T1000 (cell line): ENCODE measurements at places on chromosomes 6 and 20.
A peak's percentile ranks its signal among the peaks of the same experiment; 100 is the strongest.

GRCh38 chr6:69202768-69203167 lies 567.7 kb downstream of the ADGRB3 start:
- DNase-seq, result no peak

DNA sequence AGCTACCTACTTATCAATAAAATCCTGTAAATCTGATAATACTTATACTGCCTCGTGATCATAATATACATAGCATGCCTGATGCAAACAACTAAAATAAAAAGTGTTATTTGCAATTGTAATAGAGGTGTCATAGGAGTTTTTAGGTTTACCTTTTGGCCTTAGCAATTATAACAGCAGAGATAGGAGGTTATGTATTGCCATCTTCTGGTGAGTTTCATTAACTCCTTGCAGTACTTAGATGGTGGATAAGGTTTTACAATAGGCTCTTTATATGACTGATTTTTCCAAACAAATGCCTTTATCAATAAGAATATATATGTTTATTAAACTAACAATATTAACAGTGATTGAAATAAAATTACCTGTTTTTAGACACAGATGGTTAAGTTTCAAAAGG lies 27.8 kb upstream of the MYCT1 start:
- DNase-seq, result no peak

DNA sequence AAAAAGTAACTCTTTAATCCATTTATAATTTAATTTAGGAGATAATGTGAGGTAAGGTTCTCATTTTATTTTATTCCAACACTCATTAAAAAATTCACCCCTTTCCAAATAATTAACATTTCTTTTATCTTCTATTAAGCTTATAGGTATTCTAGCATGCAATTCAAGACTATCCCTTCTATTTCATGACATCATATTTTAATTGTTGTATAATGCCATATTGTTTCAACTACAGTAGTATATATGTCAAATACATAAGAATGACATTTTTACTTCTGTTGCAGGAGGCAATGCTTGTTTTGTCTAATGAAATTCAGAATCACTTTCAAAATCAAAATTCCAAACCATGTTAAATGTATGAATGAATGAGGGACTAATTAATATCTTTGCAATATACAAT lies 76.2 kb downstream of the MAFB start:
- DNase-seq, result no peak

- DNase-seq, result no peak
These were observed 60.4 kb upstream of the QKI start for GRCh38 chr6:163354085-163354484.

GRCh38 chr20:33732166-33732970 lies 572 bp downstream of the ZNF341 start:
- DNase-seq, result peak; percentile 92

DNA sequence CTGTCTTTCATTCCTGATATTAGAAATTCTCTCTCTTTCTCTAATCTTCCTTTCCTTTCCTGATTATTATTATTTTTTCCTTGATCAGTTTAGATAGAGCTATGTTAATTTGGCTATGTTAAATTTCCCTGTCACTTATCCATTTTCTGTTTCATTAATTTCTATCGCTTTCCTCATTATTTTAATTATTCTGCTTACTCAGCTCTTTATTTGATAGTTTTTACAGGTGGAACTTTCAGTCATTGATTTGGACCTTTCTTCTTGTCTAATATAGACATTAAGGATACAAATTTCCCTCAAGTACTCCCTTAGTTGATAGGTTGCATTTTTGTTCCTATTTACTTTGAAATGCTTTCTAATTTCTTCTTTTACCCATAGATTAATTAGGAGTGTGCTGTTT lies 442.3 kb downstream of the CDH26 start:
- no peak for DNase-seq

- DNase-seq, result no peak
These were observed 73.1 kb upstream of the SUPT3H start for GRCh38 chr6:45450831-45451230.

DNA sequence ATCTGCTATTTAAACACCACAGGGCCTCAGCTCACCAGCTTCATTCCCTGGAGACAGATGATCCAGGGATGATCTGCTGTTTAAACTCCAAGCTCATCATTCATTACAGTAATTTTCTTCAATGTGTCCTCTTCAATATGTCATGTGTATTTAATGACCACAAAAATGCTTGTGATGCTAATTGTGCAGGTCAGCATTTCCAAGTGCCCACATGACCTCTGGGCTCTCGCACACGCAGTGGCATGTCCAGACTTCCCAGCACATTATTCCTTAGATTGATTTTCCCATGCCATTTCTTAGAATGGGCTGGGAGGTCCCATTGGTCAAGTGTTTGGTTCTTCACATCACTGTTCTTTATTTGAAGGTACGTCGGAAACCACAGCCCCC lies 434.4 kb downstream of the HAO1 start:
- no peak for DNase-seq

DNA sequence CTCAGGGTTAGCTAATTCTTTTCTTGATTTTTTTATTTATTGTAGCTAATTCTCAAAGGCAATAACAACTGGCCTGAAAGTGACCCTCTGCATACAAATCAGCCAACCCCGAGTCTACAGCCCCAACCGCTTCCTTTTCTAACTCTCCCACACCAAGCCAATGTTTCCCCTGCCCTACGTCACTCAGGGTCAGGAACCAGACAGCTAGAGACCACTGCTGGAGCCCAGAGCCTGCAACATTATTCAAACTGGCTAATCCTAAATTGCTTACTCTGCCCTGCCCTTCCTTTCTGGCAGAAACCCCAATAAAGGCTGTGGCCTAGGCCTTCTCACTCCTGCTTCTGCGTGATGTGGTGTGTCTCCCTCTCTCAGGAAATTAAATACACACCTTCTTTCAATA lies 320.7 kb downstream of the CBLN4 start:
- DNase-seq, result no peak

- no peak for DNase-seq
These were observed 21.3 kb downstream of the STK35 start for GRCh38 chr20:2122936-2123335.

GRCh38 chr20:18541741-18542140 lies 25.5 kb upstream of the SMIM26 start:
- no peak for DNase-seq

DNA sequence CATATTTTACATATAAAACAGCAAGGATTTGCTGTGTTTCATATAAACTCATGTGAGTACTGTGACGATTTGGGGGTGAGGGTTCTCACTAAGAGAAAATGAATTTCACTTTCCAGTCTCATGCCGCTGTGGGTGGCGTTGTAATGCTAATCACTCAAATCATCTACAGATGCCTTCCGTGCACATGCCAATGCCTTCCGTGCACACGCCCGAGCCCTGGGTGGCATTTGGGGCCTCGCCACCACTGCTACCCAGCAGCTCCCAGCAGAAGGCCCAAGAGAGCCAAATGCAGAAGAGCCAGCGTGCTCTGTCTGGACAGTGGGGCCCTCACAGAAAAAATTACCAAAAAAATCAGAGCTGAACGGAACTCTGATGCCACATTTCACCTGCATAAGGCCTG lies 53.7 kb downstream of the WDR27 start:
- DNase-seq, result no peak

DNA sequence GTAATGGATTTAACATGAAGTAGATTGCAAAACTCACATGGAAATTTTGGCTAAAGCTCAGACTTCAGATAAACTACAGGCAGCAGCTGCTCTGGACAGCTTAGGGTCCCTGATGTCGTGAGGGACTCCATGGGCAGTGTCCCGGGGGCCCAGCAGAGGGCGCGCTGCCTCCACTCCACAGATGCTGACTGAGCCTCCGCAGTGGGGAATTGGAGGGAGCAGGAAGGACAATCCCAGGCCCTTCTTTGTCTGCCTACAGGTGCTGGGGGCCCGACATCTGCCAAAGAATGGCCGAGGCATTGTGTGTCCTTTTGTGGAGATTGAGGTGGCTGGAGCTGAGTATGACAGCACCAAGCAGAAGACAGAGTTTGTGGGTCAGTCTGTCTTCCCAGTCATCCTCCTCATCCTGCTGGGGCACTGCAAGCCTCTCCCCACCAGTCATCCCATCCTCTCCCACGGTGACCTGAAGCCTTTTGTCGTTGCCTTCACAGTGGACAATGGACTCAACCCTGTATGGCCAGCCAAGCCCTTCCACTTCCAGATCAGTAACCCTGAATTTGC lies 35.9 kb downstream of the PLCG1 start:
- DNase-seq, result peak; percentile 47

DNA sequence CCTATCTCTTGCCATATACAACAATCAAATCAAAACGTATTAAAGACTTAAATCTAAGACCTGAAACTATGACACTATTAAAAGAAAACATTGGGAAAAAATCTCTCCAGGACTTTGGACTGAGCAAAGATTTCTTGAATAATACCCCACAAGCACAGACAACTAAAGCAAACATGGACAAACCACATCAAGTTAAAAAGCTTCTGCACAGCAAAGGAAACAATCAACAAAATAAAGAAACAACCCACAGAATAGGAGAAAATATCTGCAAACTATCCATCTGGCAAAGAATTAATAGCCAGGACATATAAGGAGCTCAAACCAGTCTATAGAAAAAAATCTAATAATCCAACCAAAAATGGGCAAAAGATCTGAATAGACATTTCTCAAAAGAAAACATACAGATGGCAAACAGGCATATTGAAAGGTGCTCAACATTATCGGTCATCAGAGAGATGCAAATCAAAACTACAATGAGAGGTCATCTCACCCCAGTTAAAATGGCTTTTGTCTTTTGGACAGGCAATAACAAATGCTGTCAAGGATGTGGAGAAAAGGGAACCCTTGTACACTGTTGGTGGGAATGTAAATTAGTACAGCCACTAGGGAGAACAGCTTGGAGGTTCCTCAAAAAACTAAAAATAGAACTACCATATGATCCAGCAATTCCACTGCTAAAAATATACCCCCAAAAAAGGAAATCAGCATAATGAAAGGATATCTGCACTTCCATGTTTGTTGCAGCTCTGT lies 76.2 kb downstream of the SNX5 start:
- DNase-seq, result no peak

DNA sequence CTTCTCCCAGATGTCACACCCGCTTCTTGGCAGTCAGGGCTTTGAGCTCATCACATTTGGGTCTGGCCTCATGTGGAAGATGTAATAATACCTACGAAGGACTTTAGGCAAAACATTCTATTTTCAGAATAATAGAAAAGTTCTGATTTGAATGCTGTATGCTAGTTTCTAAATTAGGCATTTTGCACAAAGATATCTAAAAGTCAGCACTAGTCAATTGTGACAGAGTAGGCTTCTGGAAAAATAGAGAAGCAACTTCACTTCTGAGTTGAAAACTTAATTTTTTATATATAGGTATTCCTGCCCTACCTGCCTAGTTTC lies 38.3 kb upstream of the CD2AP start:
- DNase-seq, result no peak

DNA sequence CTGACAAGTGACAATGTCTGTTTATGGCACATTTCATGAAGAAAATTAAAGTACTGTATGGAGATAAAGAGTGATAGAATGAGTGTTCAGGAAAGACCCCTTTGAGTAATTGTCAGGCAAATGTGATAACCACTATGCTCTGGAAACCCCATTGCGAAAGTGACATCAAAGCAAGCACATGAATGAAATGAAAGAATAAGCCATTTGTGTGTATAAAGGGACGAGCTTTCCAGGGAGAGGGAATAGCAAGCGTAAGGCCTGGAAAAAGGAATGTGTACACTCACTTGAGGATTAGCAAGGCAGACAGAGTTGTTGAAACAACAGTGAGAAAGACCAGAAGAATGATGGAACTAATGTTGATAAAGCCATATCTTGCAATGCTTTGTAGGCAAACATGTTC lies 490.0 kb downstream of the GRIK2 start:
- DNase-seq, result no peak

- DNase-seq, result peak; percentile 8
These were observed 222.0 kb upstream of the PDE10A start for GRCh38 chr6:165884813-165885765.

GRCh38 chr6:133954657-133955576 lies 1.9 kb downstream of the TBPL1 start:
- DNase-seq, result no peak

DNA sequence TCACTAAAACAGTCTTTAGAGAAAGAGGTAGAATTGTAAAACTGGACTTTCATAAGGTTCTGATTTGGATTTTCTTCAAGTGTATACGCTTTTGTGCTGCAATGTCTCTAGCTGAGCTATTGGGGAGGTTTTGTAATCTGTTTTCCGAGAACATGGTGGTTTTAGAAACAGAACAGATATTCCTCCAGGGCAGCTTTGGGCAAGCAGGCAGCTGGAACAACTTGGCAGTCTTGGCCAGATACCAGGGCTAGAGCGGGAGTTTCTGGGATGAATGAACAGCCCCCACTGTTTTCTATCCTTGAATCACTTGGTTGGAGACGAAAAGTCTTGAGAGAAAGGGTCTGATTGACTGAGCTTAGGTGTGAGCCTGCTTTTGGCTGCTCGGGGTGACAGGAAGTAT lies 17.1 kb upstream of the ARMC2 start:
- no peak for DNase-seq

DNA sequence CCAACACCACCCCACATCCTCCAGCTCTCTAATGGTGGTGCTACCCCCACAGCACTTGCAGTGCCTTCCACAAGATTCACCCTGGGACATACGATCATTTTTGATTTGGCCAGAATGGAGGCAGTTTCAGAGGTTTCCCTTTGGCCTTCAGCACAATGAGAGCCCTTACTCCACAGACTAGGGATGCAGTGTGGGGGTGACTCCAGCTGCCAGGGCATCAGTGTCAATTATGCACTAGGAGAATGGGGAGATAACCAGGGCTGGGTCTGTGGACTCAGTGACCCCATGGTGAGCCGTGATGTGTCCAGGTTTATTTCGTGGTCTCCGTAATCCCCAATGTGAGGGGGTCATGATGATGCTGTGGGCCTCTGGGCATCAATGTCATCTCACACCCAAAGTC lies 31.5 kb upstream of the MICB start:
- no peak for DNase-seq

DNA sequence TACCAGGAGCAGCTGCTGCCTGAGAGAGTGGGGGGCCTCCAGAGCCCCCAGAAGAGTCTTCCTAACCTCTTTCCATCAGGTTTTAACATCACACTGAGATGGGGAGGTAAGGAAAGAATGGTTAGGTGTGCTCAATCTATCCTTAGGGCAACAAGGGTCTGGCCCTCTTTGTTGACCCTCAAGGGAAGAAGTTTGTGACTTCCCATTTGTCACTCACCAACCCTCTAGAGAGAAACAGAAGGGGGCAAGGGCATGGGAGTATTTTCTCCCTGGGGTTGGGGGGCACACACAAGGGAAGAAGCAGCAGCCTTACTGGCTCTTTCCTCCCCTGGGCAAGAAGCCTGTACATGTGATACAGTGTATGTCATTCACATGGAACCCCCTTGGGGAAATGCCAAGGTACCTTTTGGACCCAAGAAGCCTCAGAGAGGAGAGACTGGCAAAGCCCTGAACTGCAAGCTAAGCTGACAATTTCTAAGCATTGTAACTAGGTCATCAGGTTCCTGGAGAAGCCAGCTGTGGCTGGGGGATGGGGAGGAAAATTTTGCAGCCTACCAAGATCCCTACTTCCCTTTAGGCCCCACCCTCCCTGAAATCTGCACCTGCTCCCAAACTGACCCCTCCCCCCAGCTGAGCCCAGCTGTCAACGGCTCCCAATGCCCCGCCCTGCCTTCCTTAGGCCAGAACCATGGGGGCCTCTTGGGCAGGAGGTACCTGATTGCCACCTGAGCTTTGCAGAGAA lies 14.5 kb downstream of the BCL2L1 start:
- no peak for DNase-seq

GRCh38 chr6:43138267-43138666 lies 32.8 kb upstream of the SRF start:
- DNase-seq, result no peak
